ENCODE measurements at places on chromosomes 1 and 21.

DNA sequence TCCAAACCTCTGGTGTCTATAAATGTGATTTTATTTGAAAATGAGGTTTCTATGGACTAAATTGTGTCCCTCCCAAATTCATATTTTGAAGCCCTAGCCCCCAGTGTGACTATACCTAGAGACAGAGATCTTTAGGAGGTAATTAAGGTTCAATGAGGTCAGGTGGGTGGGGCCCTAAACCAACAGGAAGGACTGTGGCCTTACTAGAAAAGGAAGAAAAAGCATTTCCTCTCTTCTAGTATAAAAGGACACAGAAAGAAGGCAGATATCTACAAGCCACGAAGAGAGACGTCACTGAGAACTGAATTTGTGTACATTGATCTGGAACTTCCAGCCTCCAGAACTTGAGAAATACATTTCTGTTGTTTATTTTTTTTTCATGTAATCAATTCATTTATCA lies 123.1 kb upstream of the RUNX1 start:
- no peak for DNase-seq

- DNase-seq = no peak
Observed at GRCh38 chr1:200262326-200262965, 147.4 kb downstream of the ZNF281 start.

DNA sequence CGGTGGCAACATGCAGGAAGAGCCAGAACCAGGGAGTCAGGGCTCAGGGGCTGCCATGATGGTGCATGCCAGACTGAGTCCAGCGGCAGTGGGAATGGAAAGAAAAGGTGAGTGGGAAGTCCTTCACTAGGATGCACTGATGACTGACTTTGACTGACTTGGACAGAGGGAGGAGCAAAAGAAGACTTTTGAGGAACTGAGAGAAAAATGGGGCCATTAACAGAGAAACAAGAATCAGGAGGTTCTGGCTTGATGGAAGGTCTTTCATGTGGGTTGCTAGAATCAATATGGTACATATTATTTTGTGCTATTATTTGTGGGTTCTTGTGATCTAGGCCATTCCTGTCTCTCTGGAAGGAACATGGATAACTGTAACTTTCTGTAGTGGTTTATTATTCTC lies 454.6 kb upstream of the PROX1 start:
- DNase-seq = no peak

DNA sequence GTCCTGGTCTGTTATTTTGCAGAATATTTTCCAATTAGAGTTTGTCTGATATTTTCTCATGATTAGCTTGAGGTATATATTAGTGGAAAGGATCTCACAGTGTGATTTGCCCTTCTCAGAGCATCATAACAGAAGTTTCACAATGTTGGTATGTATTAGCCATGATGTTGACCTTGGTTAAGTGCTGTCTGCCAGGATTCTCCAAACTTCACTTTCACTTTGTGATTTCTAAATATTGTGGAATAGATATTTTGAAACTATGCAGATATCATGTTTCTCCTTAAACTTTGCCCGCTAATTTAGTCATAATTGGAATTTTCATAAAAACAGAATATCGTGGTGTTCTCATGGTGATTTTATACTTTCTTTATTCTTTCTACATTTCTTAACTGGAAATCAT lies 98.0 kb upstream of the DEPDC1 start:
- DNase-seq = no peak

GRCh38 chr1:187621951-187622350 lies 793.2 kb downstream of the PLA2G4A start:
- no peak for DNase-seq

- DNase-seq = no peak
Observed at GRCh38 chr21:16072737-16073136, 343.0 kb downstream of the USP25 start.

DNA sequence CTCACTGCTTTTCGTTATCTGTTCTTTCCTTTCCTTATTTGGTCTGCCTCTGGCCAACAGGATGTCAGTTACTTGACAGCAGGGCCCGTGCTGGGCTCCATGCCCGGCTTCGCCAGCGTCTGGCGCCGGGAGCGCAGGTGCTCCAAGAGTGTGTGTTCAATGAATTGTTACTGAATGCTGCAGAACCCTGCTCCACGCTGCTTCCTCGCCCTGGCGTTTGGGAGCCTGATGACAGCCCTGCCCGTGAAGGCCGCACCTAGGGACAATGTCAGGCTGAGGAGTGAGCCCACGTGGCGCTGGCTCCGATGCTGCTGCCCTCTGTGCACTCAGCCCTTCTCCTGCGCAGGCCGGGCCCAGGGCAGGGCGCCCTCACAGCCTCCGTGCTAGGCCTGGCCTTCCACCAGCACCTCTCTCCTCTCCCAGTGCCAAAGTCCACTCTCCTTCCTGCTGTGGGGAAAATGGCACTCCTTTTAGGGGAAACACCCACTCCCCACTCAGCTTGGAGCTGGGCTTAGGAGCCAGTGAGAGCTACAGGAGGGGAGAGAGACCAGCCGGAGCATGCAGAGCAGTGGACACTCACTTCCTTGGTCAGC lies 51.4 kb downstream of the ACBD3 start:
- peak; percentile 94 for DNase-seq

All from NCI-H1092 (cell line).